ENCODE measurements at places on chromosomes 5 and 9. TPM values are rescaled to one million over a fixed set of nuclear protein-coding genes. Genes with fewer than 3 reads are reported as not detected.

DNA sequence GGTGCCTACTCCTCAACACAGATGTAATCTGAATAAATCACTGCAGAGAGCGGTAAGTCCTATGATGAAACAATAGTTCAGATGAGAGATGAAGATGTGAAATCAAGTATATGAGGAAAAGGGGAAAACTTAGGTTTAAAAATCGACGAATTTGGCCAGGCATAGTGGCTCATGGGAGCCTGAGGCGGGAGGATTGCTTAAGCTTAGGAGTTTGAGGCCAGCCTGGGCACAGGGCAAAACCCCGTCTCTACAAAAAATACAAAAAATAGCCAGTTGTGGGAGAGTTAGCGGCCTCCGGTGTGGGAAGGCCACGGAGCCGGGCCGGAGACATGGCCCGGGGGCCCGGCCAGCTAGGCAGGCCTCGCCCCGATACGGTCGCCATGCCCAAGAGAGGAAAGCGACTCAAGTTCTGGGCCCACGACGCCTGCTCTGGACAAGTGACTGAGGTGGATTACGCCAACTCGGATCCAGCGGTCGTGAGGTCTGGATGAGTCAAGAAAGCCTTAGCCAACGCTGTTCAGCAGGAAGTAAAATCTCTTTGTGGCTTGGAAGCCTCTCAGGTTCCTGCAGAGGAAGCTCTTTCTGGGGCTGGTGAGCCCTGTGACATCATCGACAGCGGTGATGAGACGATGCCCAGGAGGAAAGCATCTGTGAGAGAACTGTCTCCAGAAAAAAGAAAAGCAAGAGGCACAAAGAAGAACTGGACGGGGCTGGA lies 62.8 kb upstream of the SUB1 start:
- DNase-seq: no peak

DNA sequence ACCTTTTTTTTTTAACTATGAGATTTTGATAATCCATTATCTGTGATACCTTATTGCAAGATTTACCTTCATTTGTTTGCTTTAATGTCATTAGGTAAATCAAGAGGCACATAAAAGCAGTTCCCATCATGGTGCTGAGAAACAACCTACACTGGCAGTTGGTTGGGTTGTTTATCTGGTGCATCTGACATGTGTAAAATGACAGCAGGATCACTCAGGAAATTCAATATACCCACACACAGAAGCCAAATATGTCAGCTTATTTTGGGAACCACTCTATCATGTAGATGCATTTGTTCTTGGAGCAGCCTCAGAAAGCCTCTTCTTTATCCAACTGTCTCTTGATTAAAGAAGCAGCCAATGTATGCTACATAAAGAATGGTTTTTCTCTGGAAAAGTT lies 7.8 kb upstream of the CCDC192 start:
- no peak for DNase-seq

DNA sequence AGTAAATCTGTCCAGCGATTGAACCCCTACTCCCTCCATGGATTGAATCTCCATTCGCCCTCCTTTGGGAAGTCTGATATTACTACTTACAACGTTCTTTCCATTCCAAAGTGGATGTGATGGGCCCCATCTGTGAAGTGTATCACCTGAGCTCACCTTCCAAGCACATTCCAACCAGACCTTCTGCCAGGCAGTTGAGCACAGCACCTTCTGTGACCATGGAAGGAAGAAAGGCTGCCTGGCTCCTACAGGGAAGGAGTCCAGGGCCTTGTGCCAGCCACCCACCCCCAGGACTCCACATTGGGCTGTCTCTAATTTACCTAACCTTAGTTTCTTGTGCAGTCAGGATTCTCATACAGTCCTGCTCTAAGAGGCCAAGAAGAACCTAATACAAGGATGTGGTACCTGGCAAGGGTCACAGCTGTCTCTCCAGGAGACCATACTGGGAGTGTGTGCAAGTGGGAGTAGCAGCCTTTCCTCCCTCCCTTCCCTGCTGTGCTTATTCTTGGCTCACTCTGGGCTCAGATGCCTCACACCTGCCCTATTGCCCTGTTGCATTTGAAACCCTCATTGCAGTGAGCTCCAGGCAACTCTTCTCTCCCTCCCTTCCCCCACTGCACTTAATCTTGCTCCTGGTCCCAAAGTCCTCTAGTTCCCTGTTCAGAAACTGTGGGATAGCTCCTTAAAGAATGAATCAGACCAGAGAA lies 116.1 kb downstream of the NRG2 start:
- DNase-seq: no peak

DNA sequence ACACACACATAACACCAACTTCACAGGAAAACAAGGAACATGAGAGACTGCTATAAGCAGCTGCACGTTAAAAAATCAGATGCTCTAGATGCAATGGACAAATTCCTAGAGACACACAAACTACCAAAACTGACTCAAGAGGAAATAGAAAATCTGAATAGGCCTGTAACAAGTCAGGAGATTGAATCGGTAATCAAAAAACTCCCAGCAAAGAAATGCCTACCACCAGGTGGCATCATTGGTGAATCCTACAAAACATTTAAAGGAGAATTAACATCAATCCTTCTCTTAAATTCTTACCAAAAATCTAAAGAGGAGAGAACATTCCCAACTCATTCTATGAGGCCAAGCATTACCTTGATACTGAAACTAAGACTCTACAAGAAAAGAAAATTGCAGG lies 54.9 kb downstream of the NDST1 start:
- DNase-seq: no peak

GRCh38 chr9:100521282-100521681 lies 48.3 kb downstream of the TMEFF1 start:
- DNase-seq: no peak

- peak; percentile 84 for DNase-seq
Measured at GRCh38 chr5:42994555-42995359, 45.4 kb downstream of the ANXA2R start.

- DNase-seq: no peak
Measured at GRCh38 chr9:100731038-100731556, 153.2 kb downstream of the CAVIN4 start.

GRCh38 chr5:149828161-149829011 lies 98.3 kb downstream of the PPARGC1B start:
- DNase-seq: peak; percentile 80

GRCh38 chr5:155222393-155222792 lies 208.8 kb downstream of the KIF4B start:
- no peak for DNase-seq

GRCh38 chr5:88785746-88786565 lies 97.0 kb downstream of the MEF2C start:
- DNase-seq: no peak

- DNase-seq: no peak
Measured at GRCh38 chr5:396531-396961, 46.4 kb upstream of the EXOC3 start.

GRCh38 chr5:79151942-79152671 lies 40.5 kb downstream of the BHMT start:
- no peak for DNase-seq

DNA sequence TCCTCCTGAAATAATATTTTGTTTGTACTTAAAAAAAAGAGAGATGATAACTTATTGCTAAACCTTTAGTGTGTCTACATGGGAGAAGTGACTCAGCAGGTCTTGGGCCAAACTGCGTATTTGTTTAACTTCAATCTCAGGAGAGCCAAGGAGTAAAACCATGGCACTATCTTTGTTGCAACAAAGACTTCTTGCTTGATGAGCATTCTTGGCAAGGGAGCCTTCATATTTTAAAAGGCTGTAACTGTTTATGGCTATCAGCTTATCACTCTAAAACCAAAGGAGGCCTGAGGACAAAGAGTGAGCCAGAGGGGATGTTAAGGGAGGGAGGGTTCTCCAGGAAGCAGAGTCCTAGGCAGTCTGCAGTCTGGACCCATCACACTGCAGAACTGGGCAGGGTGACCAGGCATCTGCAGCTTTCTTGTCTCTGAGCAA lies 216.2 kb upstream of the S1PR3 start:
- DNase-seq: no peak

GRCh38 chr5:145050181-145050580 lies 785.0 kb downstream of the PRELID2 start:
- DNase-seq: no peak

GRCh38 chr5:168186289-168187074 lies 105.0 kb upstream of the WWC1 start:
- DNase-seq: no peak

GRCh38 chr5:106474066-106474465 lies 1196.7 kb downstream of the EFNA5 start:
- no peak for DNase-seq

DNA sequence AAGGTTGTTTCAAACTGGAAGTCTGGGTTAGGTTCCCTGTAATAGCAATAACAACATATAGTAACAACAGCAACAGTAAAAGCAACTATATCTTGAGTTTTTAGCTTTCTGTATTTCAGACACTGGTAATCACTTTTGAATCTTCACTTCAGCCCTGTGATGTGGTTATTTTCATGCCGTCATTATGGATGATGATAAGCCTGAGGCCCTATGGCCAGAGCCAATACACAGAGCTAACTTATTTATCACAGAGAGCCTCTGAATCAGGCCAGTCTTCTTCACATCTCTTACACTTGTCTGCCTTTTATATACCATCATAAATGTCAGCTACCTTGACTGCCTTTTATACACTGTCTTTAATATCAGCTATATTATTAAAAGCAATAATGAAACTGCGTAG lies 329.0 kb downstream of the FER start:
- no peak for DNase-seq

GRCh38 chr9:131693651-131694597 lies 46.0 kb downstream of the RAPGEF1 start:
- DNase-seq: no peak

DNA sequence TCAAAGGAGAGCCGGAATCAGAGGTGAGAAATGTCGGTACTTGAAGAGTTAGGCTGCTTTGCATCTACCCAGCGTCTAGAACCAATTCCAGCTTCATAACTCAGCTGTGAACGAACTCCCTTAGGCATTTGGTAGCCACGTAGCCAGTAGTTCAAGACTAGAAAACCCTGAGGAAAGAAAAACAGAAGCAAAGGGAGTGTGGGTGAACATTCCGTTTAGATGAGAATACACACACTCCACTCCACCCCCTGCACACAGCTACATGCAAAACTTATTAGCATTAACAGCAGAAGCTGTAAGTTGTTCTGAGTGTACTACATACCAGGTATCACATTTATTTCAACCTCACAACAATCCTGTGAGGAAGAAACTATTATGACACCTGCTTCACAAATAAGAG lies 78.3 kb downstream of the SMIM23 start:
- DNase-seq: no peak

GRCh38 chr5:133691448-133691847 lies 79.1 kb upstream of the FSTL4 start:
- no peak for DNase-seq

- DNase-seq: no peak
Measured at GRCh38 chr5:88656221-88656950, 226.6 kb downstream of the MEF2C start.

- no peak for DNase-seq
Measured at GRCh38 chr9:31969552-31969951, 414.9 kb upstream of the ACO1 start.

DNA sequence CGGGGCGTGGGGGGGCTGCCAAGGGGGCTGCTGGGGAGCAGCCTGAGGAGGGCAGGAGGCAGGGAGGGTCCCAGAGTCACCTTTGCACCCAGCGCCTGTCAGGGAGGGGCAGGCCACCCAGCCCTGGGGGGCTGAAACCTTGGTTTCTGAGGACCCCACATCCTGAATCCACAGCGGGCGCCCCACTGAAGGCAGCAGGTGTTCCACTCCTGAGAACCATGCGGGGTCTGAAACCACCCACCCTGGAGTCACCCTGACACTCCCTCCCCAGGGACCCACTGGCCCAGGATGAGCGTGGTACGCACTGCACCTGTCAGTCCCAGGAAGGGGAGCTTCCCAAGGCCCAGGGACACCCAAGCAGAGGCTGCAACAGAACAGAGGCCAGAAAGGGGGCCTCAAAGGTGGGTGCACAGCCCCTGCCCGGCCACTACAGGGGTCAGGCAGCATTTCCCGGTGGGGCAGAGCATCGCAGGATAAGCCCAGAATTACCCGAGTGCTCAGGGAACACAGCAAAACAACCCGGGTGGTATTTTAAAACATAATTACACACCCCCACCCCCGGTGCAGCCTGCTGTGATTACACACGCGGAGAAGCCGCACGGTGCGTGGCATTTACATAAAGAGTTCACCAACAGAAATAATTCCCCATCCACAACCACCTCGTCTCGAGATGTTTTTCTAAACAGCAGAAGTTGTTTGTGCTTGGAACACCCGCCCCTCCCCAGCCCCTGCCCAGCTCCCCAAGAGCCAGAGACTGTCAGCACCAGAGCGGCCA lies 57.3 kb upstream of the UBAC1 start:
- no peak for DNase-seq

The OR2S2 gene
- not detected for total RNA-seq

The IFNA2 gene
- not detected for total RNA-seq

The ANKRD31 gene
- 0.58 TPM for total RNA-seq

The CEP120 gene
- total RNA-seq: 41.7 TPM

The ALG2 gene
- total RNA-seq: 21.7 TPM

The FAM221B gene
- total RNA-seq: not detected

The NPR3 gene
- 0.17 TPM for total RNA-seq

The TNFAIP8 gene
- total RNA-seq: 122 TPM

The ZNF484 gene
- total RNA-seq: 13.9 TPM

The DMGDH gene
- 0.67 TPM for total RNA-seq

The CDC25C gene
- total RNA-seq: 13.2 TPM

The LCN1 gene
- total RNA-seq: not detected

The PAX5 gene
- total RNA-seq: 0.89 TPM

The C9orf50 gene
- total RNA-seq: not detected

The PCDHA6 gene
- not detected for total RNA-seq

The C9orf78 gene
- 71.4 TPM for total RNA-seq

The CDH6 gene
- not detected for total RNA-seq

The INPP5E gene
- 22.8 TPM for total RNA-seq

The SAP30L gene
- 41.3 TPM for total RNA-seq

The CCDC152 gene
- 8.9 TPM for total RNA-seq

The SPINK6 gene
- total RNA-seq: not detected

The ECM2 gene
- not detected for total RNA-seq

The SPATA31C1 gene
- not detected for total RNA-seq

The BTNL9 gene
- total RNA-seq: not detected
